ENCODE measurements at places on chromosomes 2 and 18.

DNA sequence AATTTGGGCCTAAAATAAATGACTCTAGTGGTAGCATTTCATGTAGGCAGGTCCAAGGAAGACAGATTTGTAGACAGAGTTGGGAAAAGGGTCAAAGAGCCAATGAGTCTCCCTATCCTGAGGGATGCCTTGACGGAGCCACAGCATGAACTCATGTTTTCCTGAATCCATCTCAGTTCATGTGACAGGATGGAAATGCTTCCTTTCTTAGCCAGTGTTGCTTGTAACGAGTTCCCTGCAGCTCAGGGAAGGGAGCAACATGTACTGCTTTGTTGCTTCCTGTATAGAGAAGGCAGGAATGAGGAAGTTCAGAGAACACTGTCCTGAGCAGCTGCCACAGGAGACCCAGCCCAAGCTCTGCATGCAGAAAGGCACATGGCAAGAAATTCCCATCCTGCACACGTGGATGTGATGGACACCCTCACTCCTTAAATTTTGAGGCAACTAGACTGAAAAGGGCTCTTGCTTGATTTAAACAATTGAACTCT, 27.9 kb downstream of the TMEM17 start:
- DNase-seq: no peak

DNA sequence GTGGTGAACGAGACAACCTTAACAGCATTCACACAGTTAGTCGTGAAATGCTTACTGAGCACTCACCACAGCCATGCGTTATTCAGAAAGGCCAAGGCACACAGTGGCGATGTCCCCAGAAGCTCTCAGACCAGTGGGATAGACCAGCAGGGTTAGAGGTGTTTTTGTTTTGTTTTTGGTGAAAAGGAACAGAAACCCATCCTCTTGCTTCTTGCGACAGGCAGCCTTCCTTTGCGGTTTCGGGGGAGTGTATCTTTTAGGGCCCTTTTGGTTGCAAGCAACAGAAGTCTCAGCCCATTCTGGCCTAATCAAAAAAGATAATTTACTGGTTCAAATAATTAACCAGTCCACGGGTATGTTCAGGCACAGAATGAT, 4.7 kb downstream of the GNLY start:
- DNase-seq: no peak

- no peak for DNase-seq
These were observed 137.3 kb upstream of the PID1 start for GRCh38 chr2:229408356-229408755.

GRCh38 chr2:67145851-67146250, 251.3 kb upstream of the ETAA1 start:
- DNase-seq: no peak

GRCh38 chr2:17863539-17863938, 14.9 kb upstream of the KCNS3 start:
- DNase-seq: no peak

DNA sequence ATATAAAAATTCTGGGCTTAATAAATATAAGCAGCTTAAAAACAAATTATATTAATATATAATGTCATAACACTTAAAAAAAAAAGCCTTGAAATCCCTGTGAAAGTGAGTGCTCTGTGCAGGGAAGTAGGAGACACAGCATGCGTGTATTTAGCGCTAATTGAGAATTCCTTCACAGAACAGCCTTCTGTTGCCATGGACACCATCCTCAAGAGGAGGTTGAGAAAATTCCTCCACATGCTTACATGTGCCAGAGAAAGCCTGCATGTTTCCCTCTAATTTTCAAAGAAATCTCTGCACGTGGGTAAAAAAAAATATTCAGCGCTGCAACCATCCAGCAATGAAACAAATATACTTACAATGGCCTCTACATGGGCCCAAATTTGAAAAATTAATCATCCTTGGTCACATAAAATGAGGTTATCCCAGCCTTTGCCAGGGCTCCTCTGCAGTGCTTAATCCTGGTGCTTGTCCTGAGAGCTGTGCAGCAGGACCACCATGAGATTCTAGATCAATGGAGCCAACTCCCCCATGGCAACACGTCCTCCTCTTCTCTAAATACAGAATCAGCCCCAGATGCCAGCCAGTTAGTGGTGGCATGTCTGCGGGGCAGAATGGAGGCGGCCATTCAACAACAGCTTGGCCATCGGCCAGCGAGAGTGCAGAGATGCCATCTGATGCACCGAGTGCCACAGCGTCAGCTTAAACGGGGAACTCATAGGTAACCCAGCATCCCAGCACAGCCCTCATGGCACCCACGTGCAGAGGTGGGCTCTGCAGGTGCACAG, 228.0 kb downstream of the MYT1L start:
- no peak for DNase-seq

- no peak for DNase-seq
These were observed 21.5 kb downstream of the KLF7 start for GRCh38 chr2:207144173-207144785.

GRCh38 chr18:78904179-78904531, 75.5 kb upstream of the SALL3 start:
- no peak for DNase-seq

Data from SK-N-DZ (cell line).